ENCODE measurements at places on chromosomes 6 and 20.

GRCh38 chr6:111157412-111157811, 70.1 kb downstream of the SLC16A10 start:
- no peak for DNase-seq

DNA sequence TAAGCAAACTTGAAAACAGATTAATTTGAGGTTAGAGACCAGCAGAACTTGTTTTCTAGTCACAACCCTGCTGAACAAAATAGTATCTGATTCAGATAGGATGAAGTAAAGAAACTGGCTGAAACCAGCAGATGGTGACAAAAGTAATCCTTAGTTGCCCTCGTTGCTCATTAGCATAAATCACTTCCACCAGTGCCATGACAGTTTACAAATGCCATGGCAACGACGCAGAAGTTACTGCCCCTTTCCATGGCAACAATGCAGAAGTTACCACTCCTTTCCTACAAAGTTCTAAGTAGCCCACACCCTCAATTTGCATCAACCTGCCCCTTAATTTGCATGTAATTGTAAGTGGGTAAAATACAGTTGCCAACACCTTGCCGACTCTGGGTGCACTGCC, 23.7 kb downstream of the SNRPB start:
- DNase-seq = no peak

DNA sequence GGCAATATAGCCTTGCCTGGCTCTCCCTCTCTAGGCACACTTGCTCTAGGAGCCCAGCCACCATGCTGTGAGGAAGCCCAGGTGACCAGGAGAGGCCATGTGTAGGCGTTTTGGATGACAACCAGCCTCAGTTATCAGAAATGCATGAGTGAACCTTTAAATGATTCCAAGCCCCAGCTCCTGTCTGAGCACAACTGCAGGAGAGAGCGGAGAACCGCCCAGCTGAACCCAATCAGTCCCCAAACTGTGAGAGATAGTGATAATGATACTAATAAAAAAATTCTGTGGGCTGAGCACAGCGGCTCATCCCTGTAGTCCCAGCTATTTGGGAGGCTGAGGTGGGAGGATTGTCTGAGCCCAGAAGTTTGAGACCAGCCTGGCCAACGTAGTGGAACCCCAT, 83.8 kb upstream of the TOX2 start:
- no peak for DNase-seq

GRCh38 chr6:109261811-109262210, 120.5 kb downstream of the CD164 start:
- no peak for DNase-seq

DNA sequence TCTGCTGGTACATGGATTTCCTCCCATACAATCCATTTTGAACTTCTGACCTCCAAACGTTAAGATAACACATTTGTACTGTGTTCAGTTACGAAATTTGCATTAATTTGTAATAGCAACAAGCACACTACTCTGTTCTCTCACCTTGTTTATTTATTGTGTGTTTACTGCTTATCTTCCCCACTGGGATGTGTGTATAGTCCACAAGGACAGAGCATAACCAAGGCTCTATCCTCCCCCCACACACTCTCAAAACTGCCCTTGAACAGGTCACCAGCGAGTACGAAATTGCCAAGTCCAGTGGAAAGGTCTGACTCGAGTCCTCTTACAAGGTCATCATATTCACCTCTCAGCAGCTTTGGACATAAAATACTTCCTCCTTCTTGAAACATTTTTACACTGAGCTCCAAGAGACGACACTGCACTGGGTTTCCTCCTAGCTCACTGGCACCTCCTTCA, 18.6 kb downstream of the ADTRP start:
- DNase-seq = no peak

- no peak for DNase-seq
Measured at GRCh38 chr20:31969991-31970390, 2.0 kb downstream of the XKR7 start.

- DNase-seq = no peak
Measured at GRCh38 chr6:31597006-31597405, 4.2 kb upstream of the NCR3 start.

GRCh38 chr20:2305029-2305428, 9.2 kb downstream of the TGM3 start:
- DNase-seq = no peak

DNA sequence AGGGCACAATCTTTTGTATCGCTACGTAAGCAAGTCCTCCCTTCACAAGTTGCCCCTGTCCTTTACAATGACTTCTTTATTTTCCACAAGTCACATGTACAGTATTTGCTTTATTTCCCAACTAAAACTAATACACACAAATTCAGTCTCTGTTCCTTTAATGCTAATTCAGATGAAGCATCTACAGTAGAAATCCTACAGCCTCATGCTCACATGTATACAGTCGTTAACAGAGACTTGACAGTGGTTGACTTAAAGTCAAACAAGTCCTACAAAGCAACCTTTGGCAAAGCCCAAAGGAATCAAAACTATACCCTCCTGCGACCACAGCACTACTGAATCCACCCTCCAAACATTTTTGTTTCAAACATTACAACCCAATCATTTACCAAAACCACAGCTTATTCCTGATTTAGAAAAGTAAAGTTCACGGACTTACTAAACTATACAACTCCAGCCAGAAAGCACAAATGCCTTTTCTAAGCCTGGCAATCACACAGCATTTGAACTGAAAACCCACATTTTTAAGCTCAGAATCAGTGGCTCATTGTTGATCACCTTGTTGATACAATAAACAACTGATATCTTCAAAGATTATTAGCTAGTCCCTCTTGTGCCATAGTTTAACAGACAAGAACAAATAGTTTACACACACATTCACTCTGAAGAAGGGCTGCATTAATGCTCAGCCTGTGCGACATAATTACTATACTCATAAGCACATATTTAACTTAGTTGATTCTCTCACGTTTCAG, 70.9 kb upstream of the NHSL1 start:
- DNase-seq = no peak

DNA sequence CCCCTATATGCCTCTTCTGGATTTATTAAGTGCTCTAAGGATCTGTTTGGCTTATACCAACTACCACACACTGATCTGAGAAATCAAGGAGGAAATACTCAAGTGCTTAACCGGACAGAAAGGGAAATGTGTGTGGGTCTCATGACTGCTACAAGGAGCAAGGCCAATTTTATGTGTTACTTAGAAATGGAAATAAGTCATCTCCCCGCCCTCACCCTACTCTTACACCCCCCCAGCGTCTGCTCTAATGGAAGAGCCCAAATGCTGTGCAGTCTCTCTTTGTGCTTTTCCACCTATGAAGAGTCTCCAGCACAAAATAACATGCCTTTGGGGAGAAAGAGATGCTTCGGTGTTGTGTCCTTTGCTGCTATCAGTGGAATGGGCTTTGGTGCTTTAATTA, 428.8 kb upstream of the ARID1B start:
- no peak for DNase-seq

GRCh38 chr20:14360416-14360815, 23.0 kb upstream of the FLRT3 start:
- no peak for DNase-seq

DNA sequence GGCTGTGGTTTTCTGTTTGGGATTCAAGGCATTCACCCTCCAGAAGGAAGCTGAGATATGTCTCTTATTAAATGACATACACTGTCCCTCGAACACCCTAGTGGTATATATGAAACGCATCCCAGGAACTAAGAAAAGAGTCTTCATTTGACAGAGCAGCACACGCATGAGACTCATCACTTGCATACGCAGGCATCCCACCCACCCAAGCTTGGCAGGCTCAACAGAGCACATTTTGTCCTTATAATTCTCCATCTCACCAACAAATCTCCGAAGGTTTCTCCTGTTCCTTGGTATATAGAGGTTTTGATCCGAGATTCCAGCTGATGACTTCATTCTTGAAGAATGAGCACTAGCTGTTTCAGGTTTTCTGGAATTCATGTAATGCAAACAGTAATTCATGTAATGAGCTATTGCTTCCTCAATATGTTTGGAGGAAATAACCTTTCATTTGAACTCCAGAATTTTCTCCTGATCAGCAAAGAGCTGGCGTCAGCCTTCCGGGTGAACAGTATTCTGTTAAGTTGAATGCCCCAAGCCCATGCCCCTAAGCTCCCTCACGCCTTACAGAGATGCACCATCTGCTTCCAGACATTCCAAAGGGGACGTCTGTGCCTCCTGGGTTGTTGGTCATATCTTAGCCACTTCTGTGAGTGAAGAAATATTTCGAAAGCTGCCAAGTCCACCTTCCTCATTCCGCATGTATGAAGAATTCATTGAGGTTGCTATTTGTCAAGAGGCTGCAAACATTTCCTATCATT, 66.0 kb upstream of the CDH4 start:
- peak; percentile 68 for DNase-seq

GRCh38 chr20:53975761-53976160, 94.6 kb downstream of the BCAS1 start:
- no peak for DNase-seq

DNA sequence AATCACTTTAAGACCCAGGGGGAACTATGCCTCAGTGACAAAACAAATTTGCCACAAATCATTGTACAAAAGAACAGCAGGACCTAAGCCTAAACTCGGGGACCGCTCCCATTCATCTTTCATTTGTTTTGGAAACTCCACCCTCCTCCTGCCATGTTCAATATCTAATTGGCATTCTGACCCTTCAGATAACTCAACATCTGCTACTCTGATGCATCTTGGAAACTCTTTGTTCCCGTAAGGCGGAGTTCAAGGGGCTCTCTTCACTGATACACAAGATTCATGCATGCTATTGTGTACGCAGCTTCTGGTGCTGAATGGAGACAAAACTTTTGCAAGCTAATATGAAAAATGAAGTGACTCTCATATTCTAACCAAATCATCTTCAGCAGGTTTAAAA, 187.6 kb downstream of the ZFP64 start:
- DNase-seq = no peak

- no peak for DNase-seq
Measured at GRCh38 chr6:100980949-100981348, 99.8 kb upstream of the ASCC3 start.

DNA sequence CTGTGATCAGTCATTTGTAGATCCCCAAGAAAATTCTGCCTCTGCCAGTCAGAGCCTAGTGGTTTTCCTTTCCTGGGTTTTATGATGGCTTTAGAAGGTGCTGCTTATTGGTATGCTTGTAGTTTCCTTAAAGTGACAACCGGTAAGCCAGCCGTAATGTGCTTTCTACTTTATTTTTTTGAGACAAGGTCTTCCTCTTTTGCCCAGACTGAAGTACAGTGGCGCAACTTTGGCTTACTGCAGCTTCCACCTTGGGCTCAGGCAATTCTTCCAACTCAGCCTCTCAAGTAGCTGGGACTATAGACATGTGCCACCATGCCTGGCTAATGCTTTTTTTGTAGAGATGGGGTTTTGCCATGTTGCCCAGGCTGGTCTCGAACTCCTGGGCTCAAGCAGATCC, 23.5 kb downstream of the MCM8 start:
- no peak for DNase-seq

- DNase-seq = no peak
Measured at GRCh38 chr6:89932245-89932802, 38.1 kb downstream of the GJA10 start.

DNA sequence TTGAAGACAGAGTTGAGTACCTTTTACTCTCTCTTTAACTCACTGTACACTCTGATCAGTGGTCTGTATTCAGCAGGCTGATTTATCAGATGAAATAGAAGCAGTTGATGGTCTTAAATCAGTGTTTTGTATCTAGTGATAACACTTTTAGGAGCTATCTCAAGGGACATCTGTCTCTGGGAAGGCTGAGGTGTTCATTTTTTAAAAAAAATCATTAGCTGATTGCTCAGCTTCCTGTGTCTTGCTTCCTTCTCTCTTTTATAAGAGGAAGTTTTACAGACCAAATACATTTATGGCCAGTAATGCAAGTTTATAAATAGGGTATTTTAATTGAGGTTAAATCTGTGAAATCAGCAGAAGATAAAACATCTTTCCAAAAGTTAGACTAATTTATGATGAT, 12.0 kb upstream of the CCDC170 start:
- no peak for DNase-seq

DNA sequence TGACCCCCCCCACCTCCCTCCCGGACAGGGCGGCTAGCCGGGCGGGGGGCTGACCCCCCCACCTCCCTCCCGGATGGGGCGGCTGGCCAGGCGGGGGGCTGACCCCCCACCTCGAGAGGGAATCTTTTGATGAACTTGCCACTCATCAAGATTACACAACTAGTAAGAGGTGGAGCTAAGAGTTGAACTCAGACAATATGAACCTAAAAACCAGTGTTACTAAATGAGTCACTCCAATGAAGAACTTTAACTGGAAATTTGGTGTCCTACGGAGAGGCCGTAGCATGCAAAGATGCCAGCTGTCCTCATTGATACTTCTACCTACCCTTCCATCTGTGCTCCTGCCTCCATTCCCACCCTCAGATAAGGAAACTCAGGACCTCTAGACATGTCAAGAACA, 42.8 kb downstream of the PFDN4 start:
- no peak for DNase-seq

- DNase-seq = no peak
Measured at GRCh38 chr20:51876313-51876940, 74.1 kb upstream of the SALL4 start.

DNA sequence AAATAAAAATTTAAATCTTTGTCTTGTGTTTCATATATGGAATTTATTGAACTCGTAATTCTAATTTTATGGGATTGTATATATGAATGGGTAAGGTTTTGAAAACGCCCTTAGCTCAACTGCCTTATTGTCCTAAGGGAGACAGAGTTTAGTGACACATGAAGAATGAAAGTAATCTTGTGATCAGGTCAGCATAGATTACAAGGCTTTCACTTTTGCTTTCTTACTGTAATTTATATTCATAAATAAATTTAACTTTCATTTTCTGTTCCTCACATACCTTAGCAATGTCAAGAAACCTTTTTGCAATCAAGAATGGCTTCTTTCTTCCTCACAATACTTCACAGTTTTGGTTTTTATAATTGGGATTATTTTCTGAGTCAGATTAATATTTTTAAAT, 14.4 kb downstream of the KPNA5 start:
- DNase-seq = no peak

DNA sequence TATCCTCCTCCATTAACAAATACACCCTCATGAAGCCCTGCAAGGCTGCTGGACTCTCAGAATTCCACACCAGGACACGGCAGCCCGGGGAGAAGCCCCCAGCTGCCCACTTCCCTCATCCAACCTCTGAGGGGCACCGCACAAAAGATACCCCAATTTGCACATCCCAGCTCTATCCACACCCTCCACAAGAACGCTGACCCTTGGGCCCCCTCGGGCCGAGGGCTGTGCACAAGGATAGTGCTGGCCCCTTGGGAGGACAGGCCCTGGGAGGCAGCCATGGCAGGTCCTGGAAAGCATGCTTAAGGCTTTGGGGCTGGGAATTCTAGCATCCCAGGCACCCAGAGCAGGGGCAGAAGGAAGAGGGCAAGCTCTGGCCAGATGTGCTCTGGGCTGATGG, 112.8 kb upstream of the PRND start:
- DNase-seq = no peak

DNA sequence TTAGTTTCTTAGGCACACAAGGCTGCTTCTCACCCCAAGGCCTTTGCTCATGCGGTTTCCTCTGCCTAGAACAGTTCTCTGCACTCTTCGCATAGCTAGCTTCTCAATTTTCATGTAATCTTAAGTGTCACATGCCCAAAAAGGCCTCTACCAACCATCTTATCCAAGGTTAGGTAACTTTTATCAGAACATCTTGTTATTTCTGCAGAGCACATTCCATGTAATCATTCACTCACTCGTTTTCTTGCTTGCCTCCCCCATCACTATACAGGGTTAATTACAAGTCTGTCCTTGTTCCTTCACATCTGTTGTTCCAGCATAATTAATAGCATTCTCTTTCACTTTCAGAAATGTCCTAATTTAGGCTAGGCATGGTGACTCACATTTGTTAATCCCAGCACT, 53.8 kb downstream of the NCOA6 start:
- no peak for DNase-seq
